ENCODE measurements at places on chromosomes 16 and 17. TPM values are rescaled to one million over a fixed set of nuclear protein-coding genes. Genes with fewer than 3 reads are reported as not detected.

- no peak for DNase-seq
Measured at GRCh38 chr17:82745524-82745923, 6.3 kb upstream of the TBCD start.

- no peak for DNase-seq
Measured at GRCh38 chr17:28759256-28759865, 15.6 kb downstream of the TRAF4 start.

Gene DDX19B
- total RNA-seq: 36.1 TPM

Gene IRX6
- total RNA-seq: 0.14 TPM

GRCh38 chr17:55774846-55775271 lies 24.0 kb downstream of the PCTP start:
- DNase-seq: no peak

DNA sequence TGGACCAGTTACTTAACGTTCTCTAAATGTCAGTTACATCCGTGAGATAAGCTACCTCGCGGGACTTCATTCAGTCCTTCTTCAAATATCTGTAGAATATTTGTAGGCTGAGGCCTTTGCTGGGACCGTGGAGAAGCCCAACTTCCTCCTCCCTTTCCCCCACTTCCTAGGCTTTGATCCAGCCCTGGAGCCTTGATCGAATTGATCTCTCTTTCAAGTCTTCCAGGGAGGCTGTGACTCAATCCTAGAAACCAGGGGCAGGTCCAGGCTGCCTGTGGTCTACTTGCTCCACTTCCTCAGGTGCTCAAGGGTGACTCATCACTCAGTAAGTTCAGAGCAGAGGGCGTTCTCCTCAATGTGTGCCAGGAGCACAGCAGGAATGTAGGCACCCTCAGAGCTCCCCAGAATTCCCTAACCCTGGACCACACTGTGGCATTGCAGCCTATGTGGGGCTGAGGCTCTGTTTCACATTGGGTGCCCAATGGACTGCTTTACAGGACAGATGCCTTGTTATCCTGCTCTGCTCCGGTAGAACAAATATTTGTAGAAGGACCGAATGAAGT lies 11.2 kb upstream of the CEP20 start:
- no peak for DNase-seq

DNA sequence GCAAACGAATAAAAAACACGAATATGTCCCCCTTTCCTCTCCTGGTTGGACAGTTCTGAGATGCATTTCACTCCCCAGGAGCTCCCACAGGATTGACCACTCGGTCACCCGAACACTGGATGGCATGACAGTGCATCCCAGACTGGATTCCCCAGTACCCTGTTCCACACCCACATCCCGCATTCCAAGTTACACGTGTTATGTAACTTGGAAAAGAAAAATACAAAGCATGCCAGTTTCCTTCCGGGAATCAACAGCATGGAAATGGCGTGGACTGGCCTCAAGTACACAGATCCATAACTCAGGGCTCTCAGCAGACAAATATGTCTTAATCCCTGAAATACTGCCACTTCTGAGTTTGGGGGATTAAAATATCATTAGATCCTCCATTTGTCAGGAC lies 12.6 kb upstream of the KLHL36 start:
- DNase-seq: no peak

Gene KRT33B
- not detected for total RNA-seq

GRCh38 chr17:8369944-8370343 lies 6.6 kb downstream of the KRABD2 start:
- DNase-seq: no peak

DNA sequence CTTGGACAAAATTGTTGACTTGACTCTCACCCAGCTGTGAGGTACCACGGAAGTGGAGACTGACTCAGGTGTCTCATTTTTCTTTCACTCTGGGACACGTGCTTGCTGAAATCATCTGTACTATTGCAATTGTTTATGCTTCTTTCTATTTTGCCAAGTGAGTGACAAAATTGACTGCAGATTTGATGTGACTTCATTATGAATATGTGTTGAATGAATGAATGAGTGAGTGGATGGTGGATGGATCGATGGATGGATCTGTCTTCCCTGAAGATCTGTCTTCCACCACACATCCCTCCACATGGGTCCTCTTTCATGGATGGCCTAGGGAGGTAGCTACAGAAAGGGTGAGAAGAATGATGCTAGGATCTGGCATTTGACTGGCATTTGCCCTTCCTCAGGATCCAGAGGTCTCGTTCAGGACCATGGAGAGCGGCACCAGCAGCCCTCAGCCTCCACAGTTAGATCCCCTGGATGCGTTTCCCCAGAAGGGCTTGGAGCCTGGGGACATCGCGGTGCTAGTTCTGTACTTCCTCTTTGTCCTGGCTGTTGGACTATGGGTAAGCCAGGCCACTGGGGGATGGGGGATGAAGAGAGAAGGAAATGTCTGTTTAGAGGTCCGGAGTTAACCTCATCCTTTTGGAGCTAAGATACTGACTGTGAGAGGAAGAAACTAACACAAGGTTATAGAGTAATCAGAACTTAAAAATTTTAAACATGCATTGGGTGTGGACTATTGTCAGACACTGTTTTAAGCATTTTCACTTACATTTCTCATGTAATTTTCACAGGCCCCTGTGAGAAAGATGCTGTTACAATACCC lies 12.7 kb downstream of the SLC5A11 start:
- DNase-seq: peak; percentile 81

GRCh38 chr17:4635823-4636375 lies 5.6 kb downstream of the ALOX15 start:
- DNase-seq: no peak

DNA sequence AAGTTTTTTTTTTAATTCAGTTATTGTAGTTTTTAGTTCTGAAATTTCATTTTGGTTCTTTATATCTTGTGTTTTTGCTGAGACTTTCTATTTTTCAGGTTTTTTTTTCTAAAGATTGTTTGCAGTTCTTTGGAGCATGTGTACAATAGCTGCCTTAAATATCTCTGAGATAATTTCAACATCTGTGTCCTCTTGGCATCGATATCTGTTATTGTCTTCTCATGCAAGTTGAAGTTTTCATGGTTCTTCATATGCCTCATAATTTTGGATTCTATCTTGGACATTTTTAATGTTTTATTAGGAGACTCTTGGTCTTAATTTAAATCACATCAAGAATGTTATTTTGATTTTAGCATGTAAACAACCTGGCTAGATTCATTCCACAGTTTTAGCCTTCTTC lies 22.8 kb downstream of the COX11 start:
- no peak for DNase-seq

- no peak for DNase-seq
Measured at GRCh38 chr17:82043507-82043906, 6.0 kb upstream of the DCXR start.

Gene PRKCA
- total RNA-seq: 29.5 TPM

Gene C17orf78
- not detected for total RNA-seq

- DNase-seq: no peak
Measured at GRCh38 chr17:50192144-50192617, 9.2 kb downstream of the COL1A1 start.

Gene TNFRSF13B
- total RNA-seq: 0.18 TPM

GRCh38 chr17:34371405-34372100 lies 8.5 kb upstream of the CCL1 start:
- no peak for DNase-seq

Gene RHBDF1
- 60.8 TPM for total RNA-seq

Gene UTP4
- total RNA-seq: 74.4 TPM

Gene GAS7
- 13.9 TPM for total RNA-seq

Gene P2RX1
- 0.07 TPM for total RNA-seq

Gene ABCA6
- not detected for total RNA-seq

- DNase-seq: no peak
Measured at GRCh38 chr17:7217113-7217987, 2.3 kb downstream of the DLG4 start.

Gene CDH13
- 0.48 TPM for total RNA-seq

Gene FBXW10B
- total RNA-seq: 0.33 TPM

DNA sequence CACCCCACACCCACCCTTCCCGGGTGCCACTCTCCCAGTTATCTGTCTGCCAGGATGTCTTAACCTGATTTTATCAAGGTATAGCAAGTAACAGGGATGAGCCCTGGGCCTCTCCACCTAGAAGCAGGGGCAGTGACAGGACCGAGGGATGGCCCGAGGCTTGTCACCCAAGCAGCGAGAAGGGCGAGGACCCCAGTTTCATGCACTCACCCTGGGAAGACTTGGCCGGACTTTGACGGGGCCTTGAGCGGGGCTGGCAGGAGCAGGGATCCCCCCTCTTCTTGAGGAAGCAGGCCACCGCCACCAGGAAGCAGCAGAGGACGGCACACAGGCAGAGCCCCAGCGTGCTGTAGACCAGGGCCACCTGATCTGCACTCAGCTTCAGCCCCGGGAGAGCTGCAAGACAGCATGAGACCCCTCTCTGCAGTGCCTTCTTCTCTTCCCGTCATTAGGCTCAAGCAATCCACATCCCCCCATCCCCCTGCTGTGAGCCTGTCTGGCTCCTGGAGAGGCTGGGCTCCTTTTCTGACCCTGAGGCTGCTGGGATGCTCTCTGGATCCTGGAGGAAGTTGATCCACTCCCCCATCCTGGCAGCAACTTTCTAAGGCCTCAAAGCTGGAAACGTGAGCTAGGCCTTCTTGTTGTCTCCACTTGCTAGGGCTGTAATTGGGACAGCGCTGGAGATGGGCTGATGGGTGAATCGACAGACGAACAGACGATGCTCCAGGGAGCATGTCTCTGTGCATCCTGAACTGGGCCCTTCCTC lies 31.6 kb downstream of the TNFRSF13B start:
- peak; percentile 59 for DNase-seq

- DNase-seq: no peak
Measured at GRCh38 chr16:79278506-79278905, 322.0 kb downstream of the MAF start.

DNA sequence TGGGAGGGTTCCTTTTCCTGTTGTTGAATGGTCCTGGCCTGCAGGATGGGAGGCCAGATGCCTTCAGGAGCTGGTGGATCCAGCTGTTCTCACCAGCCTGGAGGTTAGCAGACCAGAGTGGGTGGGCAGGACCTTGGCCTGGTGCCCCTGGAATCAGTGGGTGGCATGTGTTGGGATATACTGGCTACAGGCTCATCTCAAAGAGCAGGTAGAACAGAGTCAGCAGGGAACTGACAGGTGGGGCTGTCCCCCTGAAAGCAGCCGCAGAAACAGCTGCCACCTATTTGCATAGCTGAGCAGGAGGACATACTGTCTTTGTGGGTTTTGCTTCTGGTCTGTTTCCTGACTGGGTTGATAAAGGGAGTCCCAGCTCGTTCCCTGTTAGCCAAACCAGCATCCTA lies 144.1 kb downstream of the RAB11FIP4 start:
- DNase-seq: no peak

DNA sequence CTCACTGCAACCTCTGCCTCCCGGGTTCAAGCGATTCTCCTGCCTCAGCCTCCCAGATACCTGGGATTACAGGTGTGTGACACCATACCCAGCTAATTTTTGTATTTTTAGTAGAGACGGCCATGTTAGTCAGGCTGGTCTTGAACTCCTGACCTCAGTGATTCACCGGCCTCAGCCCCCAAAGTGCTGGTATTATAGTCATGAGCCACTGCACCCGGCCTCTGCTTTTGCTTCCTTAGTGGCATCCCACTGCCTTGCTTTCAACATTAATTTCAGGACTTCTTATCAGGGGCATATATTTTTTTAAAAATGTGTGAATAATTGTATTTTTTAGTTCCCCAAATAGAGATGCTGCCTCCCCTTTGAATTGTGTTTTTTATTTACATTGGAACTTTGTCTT lies 98.8 kb downstream of the SYCE1L start:
- no peak for DNase-seq

Gene SAMD14
- total RNA-seq: 4.5 TPM

GRCh38 chr17:77840513-77841165 lies 117.9 kb upstream of the TNRC6C start:
- no peak for DNase-seq

GRCh38 chr16:87637357-87637756 lies 35.0 kb downstream of the JPH3 start:
- no peak for DNase-seq

Gene YBX2
- 26.8 TPM for total RNA-seq

DNA sequence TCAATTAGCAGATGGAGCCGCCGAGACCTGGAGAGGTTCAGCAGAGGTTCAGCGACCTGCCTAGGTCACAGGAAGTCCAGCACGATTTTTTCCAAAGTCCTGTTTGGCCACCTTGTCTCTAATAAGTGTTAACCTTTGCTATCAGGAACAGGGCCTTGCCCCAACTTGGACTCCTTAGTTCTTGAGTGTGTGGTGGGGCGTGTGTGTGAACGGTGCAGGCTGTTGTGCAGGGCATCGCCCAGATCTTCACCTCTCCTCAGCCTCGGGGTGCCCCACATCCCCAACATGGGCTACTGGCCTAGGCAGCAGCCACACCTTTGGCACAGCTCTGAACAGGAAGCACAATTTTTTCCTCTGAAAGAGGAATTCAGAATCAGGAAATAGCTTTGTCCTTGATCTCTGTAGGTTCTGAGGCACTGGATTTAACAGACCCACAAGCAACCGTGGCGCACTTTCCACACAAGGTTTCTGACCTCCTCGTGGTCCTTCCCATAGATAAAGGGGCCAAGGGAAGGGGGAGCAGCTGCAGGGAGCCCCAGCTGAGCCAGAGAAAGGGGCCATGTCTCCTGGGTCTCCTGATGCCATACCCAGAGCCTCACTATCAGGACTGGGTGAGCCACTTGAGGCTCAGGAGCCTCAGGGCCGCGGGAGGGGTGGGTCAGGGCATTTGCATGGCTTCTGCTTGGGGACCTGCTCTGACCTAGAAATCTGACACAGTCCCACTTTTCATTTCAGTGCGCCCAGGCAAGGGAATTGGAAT lies 10.4 kb downstream of the MPRIP start:
- DNase-seq: no peak

Gene KRT40
- total RNA-seq: not detected

Gene TMEM100
- total RNA-seq: 1.1 TPM

Gene CRISPLD2
- 9.4 TPM for total RNA-seq

- no peak for DNase-seq
Measured at GRCh38 chr16:35510701-35511100, 2051.3 kb downstream of the TP53TG3F start.

GRCh38 chr17:75346906-75347305 lies 57.7 kb upstream of the SLC25A19 start:
- DNase-seq: no peak

DNA sequence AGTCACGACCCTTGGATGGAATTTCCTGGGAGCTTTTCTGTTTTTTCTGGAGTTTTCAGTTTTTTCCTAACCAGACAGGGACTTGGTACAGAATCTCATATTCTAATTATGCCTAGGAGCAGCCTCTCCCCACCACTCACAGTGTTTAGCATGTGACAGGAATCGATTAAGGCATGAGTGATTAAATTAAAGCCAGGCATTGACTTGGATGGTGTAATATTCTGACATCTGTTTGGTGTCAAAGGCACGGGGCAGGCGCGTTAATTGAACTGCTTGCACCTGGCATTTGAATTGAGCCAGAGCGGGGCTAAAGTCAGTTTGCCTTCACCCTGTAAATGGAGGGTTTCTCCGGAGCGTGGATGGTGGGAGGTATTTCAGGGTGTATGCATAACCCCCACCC lies 11.9 kb downstream of the MAPT start:
- DNase-seq: no peak

Gene SLC2A4
- total RNA-seq: 5.6 TPM

Gene EVI2A
- 0.16 TPM for total RNA-seq

DNA sequence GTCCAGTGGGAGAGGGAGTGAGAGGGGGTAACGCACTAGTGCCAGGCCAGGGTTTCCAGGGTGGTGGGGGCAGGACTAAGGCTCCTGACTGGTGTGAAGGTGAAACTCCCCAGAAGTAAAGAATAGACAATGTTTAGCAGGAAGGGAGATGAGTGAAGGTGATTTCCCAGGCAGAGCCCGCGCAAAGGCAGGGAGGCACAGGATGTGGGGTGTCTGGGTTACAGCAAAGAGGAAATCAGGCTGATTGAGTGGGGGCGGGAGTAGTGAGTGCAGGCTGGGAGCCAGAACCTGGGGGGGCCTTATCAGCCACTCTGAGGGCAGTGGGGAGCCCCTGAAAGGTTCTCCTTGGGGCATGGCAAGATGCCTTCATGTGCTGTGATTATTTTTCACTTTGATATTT lies 167.5 kb downstream of the UTP18 start:
- no peak for DNase-seq

Gene TMIGD1
- total RNA-seq: not detected

Measured in WTC11 (cell line).